ENCODE measurements at places on chromosomes 7 and 10.
A peak's percentile ranks its signal among the peaks of the same experiment; 100 is the strongest.

DNA sequence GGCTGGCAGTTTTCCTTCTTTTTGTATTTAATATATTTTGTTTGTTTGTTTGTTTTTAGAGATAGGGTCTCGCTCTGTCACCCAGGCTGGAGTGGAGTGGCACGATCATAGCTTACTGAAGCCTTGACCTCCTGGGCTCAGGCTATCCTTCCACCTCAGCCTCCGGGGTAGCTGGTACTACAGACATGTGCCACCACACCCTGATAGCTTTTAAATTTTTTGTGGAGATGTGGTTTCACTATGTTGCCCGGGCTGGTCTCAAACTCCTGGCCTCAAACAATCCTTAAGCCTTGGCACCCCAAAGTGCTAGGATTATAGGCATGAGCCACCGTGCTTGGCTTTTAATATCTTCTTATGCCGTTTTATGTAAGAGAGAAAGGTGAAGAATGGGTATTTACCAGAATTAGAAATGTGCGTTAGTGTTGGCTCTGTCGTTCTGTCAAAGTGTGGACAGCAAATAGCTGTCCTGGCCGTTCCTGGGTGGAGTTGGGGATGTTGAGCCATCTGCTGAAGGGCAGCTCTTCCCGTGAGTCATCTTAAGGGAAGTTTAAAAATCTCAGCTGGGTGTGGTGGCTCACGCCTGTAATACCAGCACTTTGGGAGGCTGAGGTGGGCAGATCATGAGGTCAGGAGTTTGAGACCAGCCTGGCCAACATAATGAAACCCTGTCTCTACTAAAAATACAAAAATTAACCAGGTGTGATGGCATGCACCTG is 14.8 kb downstream of the OGDH start:
- no peak for DNase-seq

GRCh38 chr7:130733931-130734814 is at the start of gene KLF14:
Gene KLF14, minus strand, starts transcription at chr7:130734207. Its CDS starts 174 bp downstream, at chr7:130734033.
- peak; percentile 70 for DNase-seq

GRCh38 chr10:66639371-66639770 is 286.5 kb upstream of the LRRTM3 start:
- no peak for DNase-seq

- no peak for DNase-seq
Observed at GRCh38 chr7:114821030-114821900, 100.6 kb upstream of the MDFIC start.

DNA sequence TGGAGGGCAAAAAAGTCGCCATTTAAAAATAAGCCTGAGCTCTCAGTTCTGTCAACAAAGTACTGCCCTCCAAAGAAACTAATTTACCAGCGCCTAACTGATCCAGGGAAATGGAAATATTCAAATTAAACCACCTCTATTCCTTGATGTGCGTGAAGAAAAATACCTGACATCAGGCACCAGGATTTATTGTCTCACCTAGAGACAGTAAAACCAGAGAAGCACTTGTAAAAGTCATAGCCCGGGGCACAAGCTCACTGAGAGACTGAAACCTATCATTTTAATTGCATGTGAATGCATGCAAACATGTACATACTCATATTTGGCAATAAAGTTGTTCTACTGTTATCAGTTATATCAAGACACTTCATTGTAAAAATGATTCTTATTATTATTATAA is 147.3 kb upstream of the VSTM2A start:
- DNase-seq = no peak

DNA sequence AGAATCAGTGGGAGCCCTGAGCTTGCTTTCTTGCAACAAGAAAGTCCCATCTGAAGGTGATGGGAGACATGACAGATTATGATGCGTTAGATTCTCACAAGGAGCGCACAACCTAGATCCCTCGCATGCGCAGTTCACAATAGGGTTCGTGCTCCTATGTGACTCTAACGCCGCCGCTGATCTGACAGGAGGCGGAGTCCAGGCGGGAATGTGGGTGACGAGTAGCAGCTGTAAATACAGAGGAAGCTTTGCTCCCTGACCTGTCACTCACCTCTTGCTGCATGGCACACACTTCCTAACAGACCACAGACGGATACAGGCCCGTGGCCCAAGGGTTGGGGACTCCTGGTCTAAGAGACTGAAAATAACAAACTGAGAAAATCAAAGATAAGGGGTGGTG is 1163.4 kb upstream of the AUTS2 start:
- no peak for DNase-seq

DNA sequence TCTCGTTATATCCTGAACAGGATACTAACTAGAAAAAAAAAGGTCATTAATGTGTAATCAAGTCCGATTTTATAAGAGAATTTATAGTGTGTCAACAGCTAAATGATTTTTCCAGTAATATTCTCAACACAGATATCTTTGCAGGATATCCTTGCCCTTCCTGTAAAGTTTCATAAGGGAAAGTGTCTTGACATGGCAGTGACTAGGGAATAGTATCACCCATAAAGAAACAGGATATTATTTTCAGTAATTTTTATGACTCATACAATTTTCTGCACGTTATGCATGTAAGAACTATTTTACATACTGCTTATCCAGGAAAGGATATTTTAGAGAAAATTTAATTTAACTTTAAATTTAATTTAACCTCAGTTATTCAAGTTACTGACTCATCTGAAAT is 19.5 kb upstream of the PNLIP start:
- DNase-seq = no peak

- peak; percentile 89 for DNase-seq
Observed at GRCh38 chr10:113985297-113985844, 58.3 kb upstream of the ADRB1 start.

- peak; percentile 9 for DNase-seq
Observed at GRCh38 chr7:5598769-5599371, 175.2 kb upstream of the TNRC18 start.

DNA sequence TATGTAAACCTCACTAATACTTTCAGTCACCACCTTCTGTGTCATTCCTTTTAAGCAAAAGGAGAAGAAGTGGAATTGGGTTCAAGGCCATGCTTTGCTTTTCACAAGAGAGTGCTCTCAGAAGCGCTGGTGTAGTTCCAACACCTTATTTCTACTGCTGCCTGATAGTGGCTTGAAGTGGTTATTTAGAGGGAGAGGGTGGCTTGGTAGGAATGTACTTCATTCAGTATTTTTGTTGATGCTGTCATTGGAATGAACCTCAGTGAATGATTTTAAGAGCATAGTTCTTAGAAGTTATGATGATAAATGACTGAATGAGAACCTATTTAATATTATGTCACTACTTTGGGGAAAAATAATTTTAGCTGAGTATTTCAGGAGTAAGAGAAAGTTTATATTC is 396.7 kb downstream of the EXOC4 start:
- DNase-seq = no peak

- no peak for DNase-seq
Observed at GRCh38 chr10:20901110-20901509, 4.0 kb upstream of the NEBL start.

DNA sequence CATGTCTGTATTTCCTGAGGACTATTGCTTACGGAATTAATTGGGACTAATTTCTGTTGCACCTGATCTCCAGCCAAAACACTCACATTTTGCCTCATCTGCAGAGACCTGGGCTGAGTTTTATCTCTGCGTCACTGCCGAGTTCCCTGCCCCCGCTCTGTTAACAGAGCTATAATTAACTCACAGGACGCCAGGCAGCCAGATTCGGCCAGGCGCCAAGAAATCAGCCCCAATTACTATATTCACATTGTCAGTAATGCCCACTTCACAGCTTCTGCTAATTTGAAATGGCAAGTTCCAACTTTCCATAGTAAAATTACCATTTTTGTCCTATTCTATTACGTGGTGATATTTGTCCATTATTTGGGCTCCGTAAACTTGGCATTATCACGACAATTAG is 130.5 kb downstream of the CUX1 start:
- DNase-seq = peak; percentile 93

- no peak for DNase-seq
Observed at GRCh38 chr10:117001144-117001543, 3.8 kb downstream of the SHTN1 start.

- DNase-seq = no peak
Observed at GRCh38 chr7:130070861-130071622, 708 bp downstream of the KLHDC10 start.

All from NCI-H2227 treated with DMSO at 0.1 percent for 48 hours (cell line).